ENCODE measurements at places on chromosomes 11 and 22.

- no peak for DNase-seq
These were observed 72.1 kb downstream of the PTPRJ start for GRCh38 chr11:48052183-48053044.

DNA sequence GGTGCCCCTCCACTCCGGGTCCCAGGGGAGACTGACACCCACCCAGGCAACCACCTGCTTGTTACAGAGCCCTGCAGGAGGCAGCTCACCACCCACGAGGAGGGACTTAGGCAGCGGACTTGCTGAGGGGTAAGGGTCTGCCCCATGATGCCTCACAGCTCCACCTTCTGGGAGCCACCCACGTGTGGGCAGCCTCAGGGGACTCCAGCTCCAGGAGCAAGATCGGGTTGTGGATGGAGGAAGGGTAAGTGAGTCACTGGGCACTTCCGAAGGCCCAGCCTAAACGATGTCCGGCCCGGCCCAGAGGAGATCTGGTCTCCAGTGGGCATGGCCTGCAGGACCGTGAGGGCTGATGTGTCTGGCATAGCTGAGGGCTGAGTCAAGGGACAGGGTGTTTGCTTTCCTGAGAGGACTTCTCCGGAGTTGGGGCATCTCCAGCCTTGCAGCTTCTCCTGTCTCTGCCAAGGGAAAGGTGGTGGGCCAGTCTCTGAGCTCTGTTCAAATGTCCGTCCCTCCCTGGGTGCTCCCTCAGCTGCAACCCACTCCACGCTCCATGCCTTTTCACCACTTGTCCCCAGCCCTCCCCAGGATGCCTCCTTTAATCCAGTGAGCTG is 32.3 kb upstream of the P2RY2 start:
- DNase-seq, result no peak

DNA sequence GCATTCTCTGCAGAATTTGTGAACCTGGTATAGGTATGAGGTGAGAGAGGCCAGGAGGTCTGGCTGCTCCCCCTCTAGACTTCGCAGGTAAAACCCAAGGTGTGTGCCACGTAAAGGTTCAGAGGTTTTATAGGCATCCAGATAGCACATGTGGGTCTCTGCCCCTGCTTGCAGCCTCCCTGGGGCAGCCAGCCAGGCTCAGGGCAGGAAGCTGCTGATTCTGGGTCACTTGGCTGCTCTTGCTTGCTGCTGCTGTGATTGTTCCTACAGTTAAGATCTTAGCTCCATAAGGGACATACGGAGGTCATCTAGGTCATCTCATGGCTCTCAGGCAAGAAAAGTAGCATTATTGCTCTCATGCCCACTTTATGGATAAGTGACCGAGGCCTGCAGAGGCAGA is 30.2 kb downstream of the ZBTB16 start:
- DNase-seq, result no peak

GRCh38 chr11:115238791-115239190 is 265.4 kb downstream of the CADM1 start:
- DNase-seq, result no peak

DNA sequence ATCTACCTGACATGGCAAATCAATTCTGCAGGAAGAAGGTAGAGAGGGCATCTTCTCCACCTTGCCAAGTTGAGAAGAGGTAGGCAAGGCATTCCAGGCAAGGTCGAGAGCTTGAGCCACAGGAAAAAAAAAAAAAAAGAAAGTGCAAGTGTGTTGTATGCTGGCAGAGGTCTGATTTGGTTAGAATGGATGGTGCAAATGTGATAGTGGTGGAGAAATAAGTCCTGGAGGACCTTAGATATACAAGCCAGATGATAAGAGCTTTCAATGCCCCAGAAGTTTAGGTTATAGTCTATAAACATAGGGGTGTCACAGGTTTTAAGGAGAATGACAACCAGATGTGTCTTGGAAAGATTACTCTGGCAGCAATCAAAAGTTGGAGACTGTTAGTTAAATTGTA is 1.4 kb downstream of the FBXO3 start:
- no peak for DNase-seq

DNA sequence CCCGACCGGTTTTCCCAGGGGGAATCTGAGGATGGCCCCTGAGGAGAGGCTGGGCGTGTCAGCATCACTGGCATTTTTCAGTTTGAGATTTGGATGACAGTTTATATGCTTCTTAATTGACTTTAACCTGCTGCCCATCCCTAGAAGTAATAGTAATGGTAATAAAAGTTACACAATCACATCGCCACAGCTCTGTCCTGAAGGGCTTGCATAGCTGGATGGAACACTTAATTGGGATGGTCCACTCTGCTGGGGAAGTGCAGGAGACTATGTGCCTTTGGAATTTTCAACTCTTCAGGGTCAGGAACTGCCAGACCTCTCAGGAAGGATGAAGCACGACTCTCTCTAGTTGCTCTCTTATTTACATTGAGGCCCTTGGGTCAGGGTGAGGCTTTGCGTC is 16.2 kb downstream of the BARX2 start:
- DNase-seq, result no peak
